ENCODE measurements at places on chromosomes 2 and 18.

GRCh38 chr2:45822272-45822630 is 170.8 kb downstream of the PRKCE start:
- DNase-seq, result no peak

DNA sequence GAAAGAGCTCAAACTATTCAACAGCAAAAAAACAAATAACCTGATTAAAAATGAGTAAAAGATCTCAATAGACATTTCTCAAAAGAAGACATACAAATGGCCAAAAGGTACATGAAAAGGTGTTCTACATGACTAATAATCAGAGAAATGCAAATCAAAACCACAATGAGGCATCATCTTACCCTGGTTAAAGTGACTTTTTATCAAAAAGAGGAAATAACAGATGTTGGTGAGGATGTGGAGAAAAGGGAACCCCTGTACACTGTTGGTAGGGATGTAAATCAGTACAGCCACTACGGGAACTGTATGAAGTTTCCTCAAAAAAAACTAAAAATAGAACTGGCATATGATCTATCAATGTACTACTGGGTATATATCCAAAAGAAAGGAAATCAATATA is 39.8 kb upstream of the TMEM163 start:
- DNase-seq, result no peak

GRCh38 chr2:203893401-203893800 is 25.8 kb downstream of the CTLA4 start:
- no peak for DNase-seq

DNA sequence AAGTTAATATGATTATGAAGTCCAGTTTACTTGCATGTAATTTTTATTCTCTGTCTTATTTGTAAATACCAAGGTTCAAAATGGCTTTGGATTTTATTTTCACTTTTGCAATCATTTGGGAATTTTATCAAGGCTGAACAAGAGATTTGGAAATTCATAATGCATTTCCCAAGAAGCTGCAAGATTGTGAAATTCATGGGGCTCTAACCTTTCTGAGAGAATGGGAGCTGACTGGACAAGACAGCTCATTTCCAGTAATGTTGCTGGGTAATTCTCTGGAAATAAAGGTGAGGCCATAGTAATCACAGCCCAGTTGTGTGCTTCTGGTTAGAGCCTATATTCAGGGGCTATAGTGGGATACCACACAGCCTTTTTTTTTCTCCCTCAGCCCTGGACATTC is 21.5 kb upstream of the NABP1 start:
- no peak for DNase-seq

GRCh38 chr2:37874470-37874869 is 50.6 kb upstream of the RMDN2 start:
- DNase-seq, result no peak

DNA sequence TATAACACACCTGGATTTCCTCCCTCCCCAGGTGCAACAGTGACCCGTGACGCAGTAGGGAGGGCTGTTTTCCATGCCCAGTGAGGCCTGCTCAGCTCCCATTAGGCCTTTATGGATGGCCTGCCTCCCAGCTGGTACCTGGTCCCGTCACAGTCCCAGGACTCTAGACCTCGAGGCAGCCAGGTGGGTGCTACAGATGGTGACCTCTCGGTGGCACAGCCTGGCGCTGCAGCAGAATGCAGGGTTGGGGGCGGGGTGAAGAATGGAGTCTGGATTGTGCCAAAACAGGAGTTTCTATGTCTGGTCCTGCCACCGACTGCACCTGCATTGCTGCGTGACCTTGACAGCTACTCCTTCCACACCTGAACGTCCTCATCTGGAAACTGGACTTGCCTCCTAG is 18.0 kb upstream of the YWHAQ start:
- DNase-seq, result no peak

DNA sequence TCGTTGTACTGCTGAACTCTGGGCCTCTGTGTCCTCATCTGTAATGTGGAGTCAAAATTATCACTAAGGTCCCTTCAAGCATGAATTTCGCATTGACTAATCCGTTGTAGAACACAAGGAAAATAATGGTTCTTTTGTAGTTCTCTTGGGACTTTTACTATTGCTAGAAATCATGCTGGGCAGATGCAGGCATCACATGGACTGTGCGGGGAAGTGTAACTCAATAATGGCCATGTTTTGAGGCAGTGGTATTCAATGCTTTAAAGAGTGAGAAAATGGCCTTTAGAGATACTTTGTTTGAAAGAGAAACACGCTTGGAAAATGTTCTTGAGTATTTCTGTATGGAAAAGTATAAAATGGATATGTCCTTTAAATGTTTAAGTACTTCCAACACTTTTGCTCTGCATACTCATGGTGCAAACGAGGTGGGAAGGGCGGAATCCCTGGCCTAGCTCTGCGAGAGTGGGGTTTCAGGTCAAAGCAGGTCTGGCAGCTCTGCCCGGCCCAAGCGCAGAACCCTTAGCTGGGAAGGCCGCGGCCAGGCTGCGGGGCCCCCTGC is 117.3 kb upstream of the MSTN start:
- DNase-seq, result no peak

- DNase-seq, result no peak
Observed at GRCh38 chr18:26407736-26408601, 140.4 kb downstream of the KCTD1 start.

- DNase-seq, result no peak
Observed at GRCh38 chr2:203982276-203982675, 45.7 kb downstream of the ICOS start.

- no peak for DNase-seq
Observed at GRCh38 chr2:101367508-101367907, 19.8 kb downstream of the CREG2 start.

GRCh38 chr2:237898057-237898414 is 38.6 kb downstream of the RAMP1 start:
- no peak for DNase-seq

- DNase-seq, result no peak
Observed at GRCh38 chr2:8756230-8756629, 74.4 kb downstream of the ID2 start.

- no peak for DNase-seq
Observed at GRCh38 chr2:120877409-120877808, 141.7 kb downstream of the GLI2 start.

DNA sequence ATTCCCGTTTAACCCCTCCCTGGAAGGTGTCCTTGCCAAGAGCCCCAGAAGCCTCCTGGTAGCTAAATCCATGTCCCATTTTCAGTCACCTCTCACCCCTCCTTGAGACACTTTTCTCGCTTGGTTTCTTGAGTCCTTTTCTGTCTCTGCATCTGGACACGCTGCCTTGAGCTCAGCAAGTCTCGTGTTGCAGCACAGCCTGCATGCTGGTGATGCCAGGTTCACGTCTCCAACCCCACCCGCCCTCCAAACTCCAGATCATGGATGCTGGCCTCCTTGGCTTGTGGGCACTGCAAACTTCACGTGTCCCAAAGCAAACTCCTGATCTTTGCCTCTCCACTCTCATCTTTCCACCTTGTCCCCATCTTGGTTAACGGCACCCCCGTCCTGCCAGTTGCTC is 39.3 kb downstream of the CENPO start:
- no peak for DNase-seq

GRCh38 chr18:49473721-49474120 is 13.3 kb upstream of the DYM start:
- DNase-seq, result no peak

DNA sequence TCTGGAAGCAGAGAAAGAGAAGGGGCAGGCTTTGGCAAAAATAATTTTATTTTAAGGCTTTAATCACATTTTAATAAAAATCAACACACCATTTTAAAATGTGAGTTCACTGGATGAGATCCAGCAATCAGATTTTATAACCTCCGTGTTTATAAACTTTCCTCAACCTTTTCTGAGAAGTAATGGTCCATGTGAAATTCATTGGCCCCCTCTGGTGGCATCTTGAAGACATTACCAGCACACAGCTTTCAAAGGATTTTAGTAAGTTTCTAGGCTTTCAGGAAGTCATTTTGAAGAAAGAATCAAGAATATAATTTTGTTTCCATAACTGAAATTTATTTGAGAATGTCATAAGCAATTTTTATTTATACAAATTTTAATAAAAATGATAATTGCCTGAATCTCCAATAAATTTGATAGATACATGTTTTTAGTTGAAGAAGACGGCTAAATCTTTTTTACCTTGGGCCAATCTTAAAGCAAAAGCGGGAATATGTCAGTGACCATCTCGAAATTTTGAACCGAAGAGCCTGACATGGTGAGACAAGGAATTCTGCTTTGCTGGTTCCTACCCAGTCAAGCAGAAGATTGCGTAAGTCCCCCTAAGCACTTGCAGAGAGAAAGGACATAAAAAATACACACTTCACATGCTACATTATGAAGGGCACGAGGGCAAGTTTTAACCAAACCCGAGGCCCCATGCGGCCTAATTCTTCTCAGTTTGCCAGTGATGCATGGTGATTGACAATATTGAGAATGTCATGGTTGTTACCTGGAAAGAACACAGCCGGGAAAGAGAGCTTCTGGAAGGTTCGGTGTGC is 128.4 kb upstream of the CBLN2 start:
- no peak for DNase-seq

GRCh38 chr2:232204457-232204931 is 174.1 kb upstream of the ALPP start:
- DNase-seq, result no peak
